ENCODE measurements at places on chromosomes 6 and 20.

- DNase-seq: no peak
Measured at GRCh38 chr6:143064271-143064670, 3.6 kb downstream of the AIG1 start.

GRCh38 chr6:88709819-88710246 is 253.6 kb downstream of the RNGTT start:
- no peak for DNase-seq

DNA sequence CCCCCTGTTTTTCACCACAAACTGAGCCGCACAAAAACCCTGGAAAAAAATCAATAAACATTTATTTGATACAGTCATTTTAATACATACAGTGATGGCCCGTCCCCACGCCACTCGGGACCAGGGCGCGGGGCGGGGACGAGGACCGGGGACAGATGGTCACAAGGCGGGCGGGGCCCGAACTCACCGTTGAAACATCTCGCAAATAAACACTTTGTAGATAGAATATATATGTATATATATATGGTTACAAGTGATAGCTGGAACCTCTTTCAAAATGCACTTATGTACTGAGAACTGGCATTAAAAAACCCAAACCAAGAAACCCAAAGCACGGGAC is 418 bp upstream of the UCKL1 start:
- no peak for DNase-seq

- DNase-seq: peak; percentile 66
Measured at GRCh38 chr20:44683263-44684046, 31.7 kb upstream of the CCN5 start.

GRCh38 chr6:100491952-100492670 is 27.4 kb upstream of the SIM1 start:
- no peak for DNase-seq

- DNase-seq: no peak
Measured at GRCh38 chr6:43471399-43471798, 6.0 kb upstream of the TJAP1 start.

DNA sequence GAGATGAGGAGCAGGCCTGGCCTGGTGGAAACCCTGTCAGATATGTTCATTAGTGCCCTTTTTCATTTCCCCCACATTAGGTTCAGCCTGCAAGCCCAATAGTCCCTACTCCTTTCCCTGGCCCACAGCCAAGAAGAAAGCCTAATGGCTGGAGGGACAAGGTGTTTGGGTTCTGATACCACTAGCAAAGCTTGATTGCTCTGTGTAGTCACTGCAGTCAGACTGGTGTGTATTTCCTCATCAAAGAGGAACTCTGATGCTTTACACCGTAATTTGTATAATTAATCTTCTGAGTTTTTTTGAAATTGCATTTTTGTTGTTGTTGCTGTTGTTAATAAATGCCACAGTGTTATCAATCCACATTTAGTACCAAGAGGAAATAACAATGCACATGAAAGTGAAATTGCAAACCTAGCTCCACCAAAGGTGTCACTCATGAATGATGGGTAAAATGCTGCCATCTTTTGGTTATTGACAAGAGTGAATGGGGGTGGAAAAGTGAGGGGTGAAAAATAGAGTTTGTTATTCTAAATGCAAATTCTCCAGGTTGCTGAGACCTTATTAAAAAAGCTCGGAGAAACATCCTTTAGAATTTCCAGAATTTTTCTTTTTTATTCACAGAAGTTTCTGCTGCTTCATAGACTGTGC is 320.2 kb upstream of the POU3F2 start:
- no peak for DNase-seq

GRCh38 chr6:45045253-45045601 is 282.9 kb upstream of the RUNX2 start:
- no peak for DNase-seq

GRCh38 chr20:2578475-2579192 is 42.3 kb downstream of the TMC2 start:
- DNase-seq: no peak

- DNase-seq: no peak
Measured at GRCh38 chr6:101458336-101458735, 64.8 kb downstream of the GRIK2 start.
